NCI-H1105 treated with DMSO at 0.1 percent for 48 hours (cell line): ENCODE measurements at places on chromosomes 1 and 21.

DNA sequence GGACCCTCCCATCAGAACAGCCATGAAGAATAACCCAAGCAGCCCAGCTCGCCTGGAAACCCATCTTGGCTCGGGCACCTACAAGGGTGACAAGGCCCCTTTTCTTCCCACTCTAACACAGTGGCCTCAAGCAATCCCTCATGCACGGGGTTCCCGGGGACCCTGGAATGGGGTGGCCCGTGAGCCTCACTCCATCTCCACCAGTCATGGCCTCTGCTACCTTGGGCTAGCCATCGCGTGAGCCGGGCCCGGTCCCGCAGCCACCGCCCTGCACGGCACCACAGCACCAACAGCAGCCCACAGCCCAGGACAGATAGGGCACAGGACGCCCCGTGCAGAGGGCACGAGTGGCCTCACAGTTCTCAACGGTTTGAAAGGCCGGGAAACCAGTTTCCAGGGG is 19.0 kb downstream of the WDR4 start:
- DNase-seq, result no peak

GRCh38 chr1:93681101-93681988 is at the start of gene BCAR3:
Gene BCAR3 (minus strand): TSS chr1:93681837. CDS start chr1:93674930, 6,907 bp downstream.
- DNase-seq, result no peak

DNA sequence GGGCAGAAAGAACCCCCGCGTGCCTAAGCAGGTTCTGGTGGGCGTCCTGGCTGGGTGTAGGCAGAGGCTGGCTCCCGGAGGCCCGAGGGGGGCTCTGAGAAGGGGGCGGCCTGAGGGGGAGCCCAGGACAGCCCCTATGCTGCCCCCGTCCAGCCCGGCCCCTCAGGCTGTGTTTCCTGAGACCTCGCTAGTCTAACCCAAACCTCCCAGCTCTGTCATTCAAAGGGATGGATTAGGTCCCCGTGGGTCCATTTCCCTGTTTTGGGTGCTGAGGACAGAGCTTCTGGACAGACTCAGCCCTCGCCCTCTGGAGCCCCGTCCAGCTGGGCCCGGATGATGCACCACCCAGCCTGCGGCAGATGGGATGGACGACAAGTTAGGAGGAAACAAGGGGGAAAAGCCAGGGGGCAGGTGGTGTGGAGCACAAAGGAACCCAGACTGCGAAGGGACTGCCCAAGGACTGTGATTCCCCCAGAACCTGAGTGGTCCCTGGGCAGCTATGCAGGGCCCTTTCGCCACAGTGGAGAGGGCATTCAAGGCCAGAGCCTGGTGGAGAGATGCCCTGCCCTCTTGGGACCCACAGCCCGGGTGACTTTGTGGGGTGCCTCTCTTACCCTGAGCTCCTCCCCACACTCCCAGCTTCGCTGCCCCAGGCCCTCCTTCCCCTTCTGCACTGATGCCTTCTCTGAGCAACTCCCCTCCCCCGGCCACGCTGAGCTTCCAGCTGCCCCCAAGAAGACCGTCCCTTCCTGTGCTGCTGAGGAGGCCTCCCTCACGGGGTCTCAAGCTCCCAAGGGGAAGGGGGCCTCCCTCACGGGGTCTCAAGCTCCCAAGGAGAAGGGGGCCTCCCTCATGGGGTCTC is 2.8 kb downstream of the HES4 start:
- no peak for DNase-seq

GRCh38 chr1:118636004-118636403 is 352.1 kb downstream of the TBX15 start:
- DNase-seq, result no peak

- DNase-seq, result no peak
Measured at GRCh38 chr1:62589321-62589720, 8.0 kb upstream of the ANGPTL3 start.

DNA sequence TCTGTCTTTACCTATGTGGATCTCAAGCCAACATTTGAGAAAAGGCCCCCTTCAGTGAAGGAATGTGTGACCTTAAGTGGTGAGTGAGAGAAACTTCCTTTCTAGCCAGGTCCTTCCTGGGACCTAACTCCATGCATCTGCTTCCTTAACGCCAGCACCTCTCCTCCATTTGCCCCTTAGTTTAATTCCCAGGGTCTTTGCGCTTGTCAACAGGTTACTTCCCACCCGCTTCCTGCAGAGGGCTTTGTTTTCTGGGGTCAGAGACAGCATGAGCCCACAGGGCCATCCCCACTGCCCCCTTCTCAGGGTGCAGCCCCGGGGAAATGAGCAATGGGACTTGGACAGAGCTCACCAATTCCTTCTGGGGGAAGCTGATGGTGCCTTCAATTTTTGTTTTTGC is 54.8 kb downstream of the EVA1C start:
- no peak for DNase-seq

- DNase-seq, result peak; percentile 39
Measured at GRCh38 chr1:31984419-31985347, 29.0 kb upstream of the KHDRBS1 start.

GRCh38 chr1:246032031-246032551 is 475.0 kb downstream of the SMYD3 start:
- DNase-seq, result no peak

GRCh38 chr1:246564839-246565750 is 966 bp downstream of the TFB2M start:
- DNase-seq, result no peak

- peak; percentile 100 for DNase-seq
Measured at GRCh38 chr1:58779801-58780382, 4.0 kb downstream of the JUN start.

GRCh38 chr1:31529999-31530684 is 46.2 kb upstream of the TINAGL1 start:
- peak; percentile 77 for DNase-seq

- no peak for DNase-seq
Measured at GRCh38 chr1:217876896-217877295, 245.8 kb downstream of the SPATA17 start.

GRCh38 chr1:198119906-198120305 is 36.9 kb upstream of the NEK7 start:
- no peak for DNase-seq

DNA sequence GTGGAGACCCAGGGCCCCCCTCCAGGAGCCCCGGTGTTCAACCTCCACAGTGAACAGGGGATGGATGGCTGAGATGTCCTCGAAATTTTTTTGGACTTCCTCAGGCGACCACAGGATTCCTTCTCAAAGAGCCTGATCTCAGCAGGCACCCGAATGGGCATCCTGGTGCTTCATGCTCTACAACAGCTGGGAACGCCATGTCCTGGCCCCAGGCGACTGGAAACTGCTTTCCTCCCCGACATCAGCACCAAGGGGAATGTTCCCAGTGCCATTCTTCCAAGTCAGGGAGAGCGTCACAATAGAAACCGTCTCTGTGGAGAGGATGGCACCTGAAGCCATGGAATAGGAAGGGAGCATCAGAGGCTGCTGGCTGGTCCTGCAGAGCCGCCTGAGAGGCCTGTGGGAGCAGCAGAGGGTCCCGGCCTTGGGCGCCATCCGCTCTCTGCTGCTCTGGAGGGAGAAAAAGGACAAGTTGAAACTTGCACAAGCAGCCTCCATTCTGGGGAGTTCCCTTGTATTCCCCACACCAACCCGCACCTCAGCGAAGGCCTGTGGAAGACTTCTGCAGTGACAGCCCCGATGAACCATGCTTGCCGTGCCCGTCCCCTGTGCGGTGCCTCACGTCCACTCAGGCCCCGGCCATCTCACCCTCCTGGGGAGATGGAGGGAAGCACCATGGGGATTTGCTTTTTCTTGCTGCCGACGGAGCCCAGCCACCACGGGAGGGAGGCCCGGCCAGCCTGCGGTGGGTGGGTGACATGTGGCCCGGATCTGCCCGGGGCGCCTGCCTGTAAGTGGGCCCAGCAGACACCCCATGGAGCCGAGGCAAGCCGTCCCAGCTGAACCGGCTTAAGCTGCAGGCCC is 2.3 kb upstream of the ADARB1 start:
- DNase-seq, result no peak

DNA sequence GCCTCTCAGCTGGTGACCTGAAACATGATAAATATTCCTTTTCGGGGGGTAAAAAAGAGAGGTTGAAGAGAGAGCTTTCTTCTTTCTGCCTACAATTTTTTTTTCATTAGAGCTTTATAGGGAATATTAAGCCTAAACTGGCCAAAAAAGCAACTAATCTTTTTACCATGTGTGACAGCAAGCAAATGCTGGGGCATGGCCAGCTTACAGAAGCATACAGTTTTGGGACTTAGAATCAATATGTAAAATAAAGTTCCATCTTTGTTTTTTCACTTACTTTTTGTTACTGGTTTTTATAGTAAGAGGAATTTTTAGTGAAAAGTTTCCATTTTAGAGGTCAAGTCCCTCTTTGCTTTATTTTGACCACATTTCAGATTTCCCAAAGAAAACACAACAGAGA is 301.2 kb upstream of the DEPDC1 start:
- DNase-seq, result no peak

DNA sequence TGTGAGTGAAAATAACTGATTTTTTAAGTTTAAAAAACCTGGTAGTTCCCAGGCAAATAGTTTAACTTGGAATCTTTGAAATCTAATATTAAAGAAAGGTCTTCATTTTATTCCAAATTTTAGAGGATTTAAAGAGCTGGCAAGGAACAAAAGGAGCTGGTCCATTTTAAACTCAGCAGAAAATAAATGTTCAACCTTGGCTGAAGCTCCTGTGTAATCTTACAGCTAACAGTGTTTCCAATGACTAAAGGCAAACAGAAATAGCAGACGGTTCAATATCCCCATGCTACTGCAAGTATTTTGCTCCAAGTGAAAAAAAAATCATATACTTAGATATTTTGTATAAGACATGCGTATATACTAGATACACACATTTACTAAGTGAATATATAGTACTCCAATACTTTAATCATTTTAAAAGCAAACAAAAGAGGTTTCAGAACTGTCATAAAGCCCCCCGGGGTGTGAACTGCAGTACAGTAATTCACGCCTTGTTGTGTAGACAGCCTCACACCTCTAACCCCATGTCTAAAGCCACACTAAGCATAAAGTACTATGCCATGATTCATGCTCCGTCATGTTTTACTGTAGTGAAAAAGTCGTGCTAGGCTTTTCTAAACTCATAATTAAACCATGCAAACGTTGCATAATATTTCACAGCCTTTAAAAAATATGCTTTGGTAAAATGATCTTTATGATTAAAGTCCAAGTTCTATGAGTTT is 132.2 kb downstream of the CLIC6 start:
- no peak for DNase-seq

- no peak for DNase-seq
Measured at GRCh38 chr1:208160259-208160819, 83.8 kb downstream of the PLXNA2 start.

DNA sequence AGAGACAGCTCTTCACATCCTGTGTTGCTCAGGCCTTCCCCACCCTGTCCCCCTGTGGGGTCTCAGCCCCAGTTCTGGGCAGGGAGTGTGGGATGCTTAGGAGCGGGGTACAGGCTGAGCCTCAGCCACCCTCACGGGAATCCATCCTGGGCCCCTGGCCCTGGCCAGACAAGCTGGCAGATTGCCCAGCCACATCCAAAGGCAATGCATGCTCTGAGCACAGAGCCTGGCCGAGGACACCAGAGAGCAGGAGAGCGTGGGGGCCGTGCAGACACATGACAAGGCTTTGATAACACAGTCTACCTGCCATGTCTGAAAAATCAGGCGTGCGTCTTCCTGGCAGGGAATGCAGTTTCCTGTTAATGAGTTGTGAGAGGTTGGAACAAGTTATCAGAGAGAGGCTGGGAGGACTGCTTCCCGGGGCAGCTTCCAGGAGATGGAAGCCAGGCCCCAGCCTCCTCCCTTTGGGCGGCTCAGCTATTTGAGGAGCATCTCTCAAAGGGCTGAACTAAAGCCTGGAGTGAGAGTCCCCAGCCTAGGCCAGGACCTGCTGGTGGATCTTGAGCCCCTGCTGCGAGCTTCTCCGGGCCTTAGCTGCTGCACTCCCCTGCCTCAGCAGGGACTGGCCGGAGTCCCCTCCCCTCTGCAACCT is 72.2 kb upstream of the SELENON start:
- peak; percentile 58 for DNase-seq
